ENCODE measurements at places on chromosomes 3 and 15.

DNA sequence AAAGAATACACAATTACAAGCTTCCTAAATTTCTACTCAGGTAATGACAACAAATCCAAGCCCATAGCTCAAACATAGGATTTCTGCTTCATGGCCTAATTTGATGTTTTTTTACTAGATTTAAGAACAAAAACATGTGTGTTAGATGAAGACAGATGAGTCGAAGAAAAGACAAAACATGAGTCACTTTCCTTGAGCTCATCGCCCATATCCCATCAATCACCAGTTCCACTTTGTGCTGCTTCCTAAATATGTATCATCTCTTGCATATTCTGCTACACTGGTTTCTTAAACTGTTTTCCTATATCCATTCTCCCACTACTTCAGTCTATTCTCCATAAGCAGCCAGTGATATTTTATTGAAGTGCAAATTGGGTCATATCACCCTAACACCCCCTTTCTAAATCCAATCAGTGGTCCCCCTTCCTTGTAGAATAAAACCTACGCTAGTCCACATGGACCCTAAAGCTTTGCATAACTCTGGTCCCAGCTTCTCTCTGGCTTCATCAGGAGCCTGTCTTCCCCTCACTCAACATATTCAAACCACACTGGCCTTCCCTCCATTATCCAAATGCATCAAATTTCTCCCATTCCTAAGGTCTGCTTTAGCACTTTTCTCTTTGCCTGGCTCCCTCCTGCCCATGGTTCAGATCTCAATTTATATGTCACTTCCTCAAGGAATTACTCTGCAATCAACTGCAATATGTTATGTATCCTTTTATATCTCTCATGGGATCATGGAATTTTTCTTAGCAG, 1033.9 kb downstream of the FHIT start:
- no peak for DNase-seq

DNA sequence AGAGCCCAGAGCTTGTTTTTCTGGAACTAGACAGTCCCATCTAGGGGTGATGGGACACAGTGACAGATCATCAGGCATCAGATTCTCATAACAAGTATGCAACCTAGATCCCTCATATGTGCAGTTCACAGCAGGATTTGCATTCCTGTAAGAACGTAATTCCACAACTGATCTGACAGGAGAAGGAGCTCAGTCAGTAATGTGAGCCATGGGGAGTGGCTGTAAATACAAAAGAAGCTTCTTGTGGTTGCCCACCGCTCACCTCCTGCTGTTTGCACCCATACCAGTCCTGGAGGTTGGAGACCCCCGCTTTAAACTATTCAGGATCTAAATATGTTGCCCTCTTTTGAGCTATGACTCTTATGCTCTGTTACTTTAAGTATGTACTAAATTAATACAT, 167.3 kb downstream of the ALCAM start:
- DNase-seq = no peak

- no peak for DNase-seq
These were observed 54.6 kb upstream of the PIAS1 start for GRCh38 chr15:67999320-68000100.

- no peak for DNase-seq
These were observed 117.5 kb upstream of the ARHGEF3 start for GRCh38 chr3:56919137-56919796.

GRCh38 chr3:44492496-44492895, 15.0 kb upstream of the ZNF445 start:
- DNase-seq = no peak

DNA sequence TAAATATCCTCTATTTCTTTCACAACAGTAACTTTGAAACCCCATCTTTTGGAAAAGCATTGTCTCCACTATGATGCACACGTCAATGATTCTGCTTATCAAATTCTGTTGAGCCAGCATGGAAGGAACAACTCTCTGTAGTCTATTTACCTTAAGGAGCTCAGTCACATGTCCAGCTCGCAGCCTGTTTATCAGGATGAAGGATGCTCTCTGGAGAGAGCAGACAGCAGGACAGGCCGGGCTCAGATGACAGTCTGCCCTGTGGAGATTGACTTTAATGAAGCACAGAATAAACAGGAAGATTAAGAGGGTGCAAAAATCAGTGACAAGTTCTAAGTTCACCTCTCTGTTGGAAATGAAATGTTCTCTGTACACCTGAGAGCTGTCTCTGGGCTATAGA, 30.6 kb upstream of the MNS1 start:
- DNase-seq = no peak

GRCh38 chr3:39419742-39420315, 13.3 kb downstream of the RPSA start:
- DNase-seq = no peak

DNA sequence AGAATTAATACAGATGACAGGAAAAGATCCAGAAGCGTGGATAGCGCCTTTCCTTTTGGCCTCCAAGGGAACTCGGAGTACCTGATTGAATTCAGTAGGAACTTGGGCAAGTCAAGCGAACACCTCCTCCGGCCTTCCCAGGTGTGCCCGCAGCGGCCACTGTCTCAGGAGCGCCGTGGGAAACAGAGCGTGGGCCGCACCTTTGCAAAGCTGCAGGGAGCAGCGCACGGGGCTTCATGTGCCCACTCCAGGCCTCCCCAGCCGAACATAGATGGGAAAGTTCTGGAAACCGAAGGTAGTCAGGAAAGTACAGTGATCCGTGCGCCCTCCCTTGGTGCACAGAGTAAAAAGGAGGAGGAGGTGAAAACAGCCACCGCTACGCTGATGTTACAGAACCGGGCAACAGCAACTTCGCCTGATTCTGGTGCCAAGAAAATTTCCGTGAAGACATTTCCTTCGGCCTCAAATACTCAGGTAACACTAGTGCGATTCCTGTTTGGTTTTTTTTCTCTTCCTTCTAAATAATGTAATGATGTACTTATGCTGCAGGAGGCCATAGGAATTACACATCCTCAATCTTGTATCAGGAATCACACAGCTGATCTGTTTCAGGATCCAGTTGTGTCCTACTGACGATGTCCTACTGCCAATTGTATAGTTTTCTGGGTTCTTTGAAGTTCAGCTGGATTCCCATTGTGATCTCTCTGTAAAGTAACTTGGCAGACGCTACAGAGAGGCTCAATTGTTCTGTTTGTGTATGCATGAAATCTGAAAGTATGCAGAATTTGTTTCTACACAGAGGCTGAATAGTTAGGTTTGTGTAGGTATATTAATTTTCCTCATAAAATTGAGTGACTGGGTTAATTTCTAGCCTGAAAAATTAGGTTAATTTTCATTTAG, 63.1 kb downstream of the CGNL1 start:
- no peak for DNase-seq

- DNase-seq = no peak
These were observed 36.2 kb upstream of the ATOSA start for GRCh38 chr15:52715411-52715810.

DNA sequence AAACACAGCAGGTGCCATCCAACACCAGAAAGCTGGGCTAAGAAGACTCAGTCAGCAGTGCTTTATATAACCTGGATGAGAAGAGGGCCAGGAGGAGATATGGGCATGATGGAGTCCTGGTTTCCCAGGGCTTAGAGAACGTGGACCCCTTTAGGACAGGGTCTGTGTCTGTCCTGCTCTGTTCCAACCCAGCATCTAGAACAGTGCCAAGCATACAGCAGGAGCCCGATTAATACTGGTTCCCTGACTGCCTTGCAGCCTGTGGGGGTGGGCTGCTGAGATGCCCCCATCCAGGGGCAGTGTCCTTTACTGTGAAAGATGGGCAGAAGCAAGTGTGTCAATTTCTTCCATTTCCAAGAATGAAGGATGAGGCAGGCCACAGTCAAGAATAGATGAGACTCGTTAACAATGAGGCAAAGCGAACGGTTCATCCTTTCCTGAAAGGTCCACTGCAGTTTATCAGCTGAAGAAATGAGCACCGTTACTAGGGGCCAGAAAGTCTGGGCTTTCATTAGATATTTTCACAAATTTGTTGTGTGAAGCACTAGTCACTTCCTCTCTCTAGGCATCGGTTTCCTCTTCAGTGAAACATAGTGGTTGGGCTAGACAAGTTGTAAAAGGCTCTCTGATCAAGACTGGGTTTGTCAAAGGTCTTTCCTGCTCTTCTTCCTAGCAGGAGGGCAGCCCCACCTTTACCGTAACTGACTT, 72.0 kb upstream of the HERC1 start:
- no peak for DNase-seq

All from activated gamma-delta T cell treated with anti-CD3 and anti-CD28 coated beads, Interleukin-2, amount 50 U/mL, for 16 hours (primary cell).